ENCODE measurements at places on chromosomes 3 and 15.

GRCh38 chr3:177905173-177906125 is 630.8 kb upstream of the KCNMB2 start:
- DNase-seq: peak; percentile 89

GRCh38 chr3:57596495-57597126 is 533 bp downstream of the ARF4 start:
- peak; percentile 92 for DNase-seq

- DNase-seq: no peak
Observed at GRCh38 chr3:82973791-82974190, 1212.3 kb upstream of the GBE1 start.

DNA sequence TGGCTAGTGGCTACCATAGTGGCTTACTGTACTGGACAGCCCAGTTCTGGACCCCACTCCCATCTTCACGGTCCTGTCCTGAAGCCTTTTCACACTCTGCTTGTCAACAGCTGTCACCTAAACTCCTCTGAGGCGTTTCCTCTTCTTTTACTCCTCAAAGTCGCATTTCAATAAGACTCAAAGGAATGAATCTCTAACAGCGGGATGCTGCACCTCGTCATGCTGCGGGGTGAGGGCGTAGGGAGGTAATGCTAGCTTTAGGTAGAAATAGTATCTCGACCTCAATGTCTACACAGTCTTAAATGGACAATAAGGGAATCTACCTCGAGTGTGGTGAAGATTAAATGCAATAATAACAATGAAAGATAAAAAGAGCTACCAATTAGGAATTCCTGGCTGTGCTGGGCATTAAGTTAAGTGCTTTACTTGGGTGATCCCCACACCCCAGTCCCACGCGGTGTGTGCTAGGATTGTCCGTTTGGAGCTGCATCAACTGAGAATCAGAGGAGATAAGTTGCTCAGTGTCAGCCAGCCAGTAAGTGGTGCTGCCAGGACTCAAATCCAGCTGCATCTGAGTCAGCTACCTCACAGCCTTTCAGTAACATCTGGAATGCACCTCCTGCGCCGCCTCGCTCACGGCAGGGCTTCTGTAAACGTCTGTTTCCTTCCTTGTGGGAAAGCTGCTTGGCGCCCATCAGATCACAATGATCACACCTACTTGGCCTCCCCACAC is 14.0 kb downstream of the PLA2G4D start:
- peak; percentile 48 for DNase-seq

GRCh38 chr15:89361451-89362202 is 27.0 kb upstream of the POLG start:
- peak; percentile 70 for DNase-seq

- no peak for DNase-seq
Observed at GRCh38 chr15:42058791-42059190, 35.6 kb downstream of the PLA2G4D start.

Data from cardiac fibroblast (primary cell).